ENCODE measurements at places on chromosomes 13 and 19.
A peak's percentile ranks its signal among the peaks of the same experiment; 100 is the strongest.

DNA sequence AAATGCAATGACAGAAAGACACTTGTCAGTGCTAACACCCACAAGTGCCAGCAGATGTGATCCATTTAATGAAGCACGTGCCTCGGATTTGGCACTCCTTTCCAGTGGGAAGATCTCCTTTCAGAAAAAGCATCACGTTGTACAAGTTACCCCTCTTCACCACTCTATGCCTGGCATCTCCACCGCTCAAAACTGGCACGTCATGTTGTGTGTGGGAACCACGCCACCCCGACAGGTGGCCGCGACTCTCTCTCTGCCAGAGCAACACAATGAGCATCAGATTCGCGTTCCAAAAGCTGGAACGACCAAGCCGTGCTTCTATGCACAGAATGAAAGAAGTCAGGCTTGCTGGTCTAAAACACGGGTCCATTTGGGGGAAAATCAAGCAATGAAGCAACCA lies 24.3 kb downstream of the TMTC4 start:
- peak; percentile 97 for DNase-seq

- no peak for DNase-seq
Measured at GRCh38 chr13:30829145-30829832, 76.8 kb upstream of the MEDAG start.

DNA sequence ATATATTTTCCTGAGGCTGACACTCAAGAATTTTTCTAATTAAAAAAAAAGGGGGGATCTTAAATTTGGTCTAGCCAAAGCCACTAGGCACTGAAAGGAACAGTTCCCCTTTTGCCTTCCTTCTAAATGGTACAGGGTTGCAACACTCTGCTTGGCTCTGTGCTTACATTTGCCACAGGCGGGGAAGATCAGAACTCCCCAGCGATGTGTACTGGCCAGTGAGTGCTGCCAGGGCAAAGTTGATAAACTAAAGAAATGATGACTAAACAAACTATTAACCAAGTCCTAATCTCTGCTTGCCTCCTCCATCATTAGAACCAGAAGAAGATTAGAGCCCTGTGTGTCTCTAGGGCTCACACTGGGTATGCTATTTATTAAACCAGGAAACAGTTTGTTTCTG lies 75.3 kb upstream of the SCEL start:
- DNase-seq: no peak

- DNase-seq: no peak
Measured at GRCh38 chr13:40969169-40969901, 49.8 kb downstream of the ELF1 start.

GRCh38 chr19:48646722-48647216 lies 782 bp upstream of the CA11 start:
- DNase-seq: no peak

- DNase-seq: no peak
Measured at GRCh38 chr13:99646866-99647595, 145.8 kb downstream of the TM9SF2 start.

DNA sequence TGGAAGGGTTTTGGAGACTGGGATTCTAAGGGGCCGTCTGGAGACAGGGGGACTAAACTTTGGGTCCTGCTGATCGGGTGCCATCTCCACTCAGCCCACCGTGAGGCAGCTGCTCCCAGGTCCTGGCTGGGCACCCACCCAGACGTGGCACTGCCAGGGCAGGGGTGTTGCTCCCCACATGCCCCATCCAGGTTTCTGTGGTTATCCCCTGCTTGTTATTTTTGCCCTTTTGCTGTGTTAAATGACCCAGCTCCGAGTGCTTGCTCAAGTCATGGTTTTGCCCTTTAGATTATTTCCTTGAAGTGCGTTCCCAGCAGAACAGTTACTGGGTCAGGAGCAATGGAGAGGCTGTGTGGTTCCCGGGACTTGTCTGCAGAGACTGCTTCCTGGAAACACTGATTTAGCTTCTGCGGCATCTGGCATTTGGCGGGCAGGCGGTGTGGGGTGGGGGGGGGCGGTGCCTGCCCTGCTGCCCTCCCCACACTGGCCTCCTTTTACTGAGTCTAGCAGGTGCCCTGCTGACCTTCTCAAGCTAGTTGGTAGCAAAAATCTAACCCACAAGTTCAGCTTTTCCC lies 1.9 kb downstream of the RAB11B start:
- no peak for DNase-seq

- DNase-seq: no peak
Measured at GRCh38 chr13:111919286-111919685, 147.7 kb upstream of the SOX1 start.

DNA sequence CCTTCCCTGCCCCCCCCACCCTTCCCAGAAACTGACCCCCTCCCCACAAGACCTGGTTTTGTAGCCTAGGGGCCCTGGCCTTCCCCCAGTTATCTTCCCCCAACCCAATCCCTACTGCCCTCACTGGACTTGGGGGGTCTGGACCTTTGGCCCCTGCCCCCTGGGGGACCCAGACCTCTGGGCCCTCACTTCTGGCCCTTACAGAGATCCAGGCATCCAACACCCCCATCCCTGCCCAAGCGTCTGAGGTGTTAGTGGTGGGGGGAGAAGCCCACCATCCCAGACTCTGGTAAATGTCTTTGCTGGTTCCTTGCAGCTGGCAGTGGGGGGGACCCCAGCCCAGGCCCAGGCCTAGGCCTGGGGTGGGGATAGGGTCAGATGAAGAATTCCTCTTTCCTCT lies 3.5 kb upstream of the ZNF428 start:
- DNase-seq: no peak

- no peak for DNase-seq
Measured at GRCh38 chr13:77853703-77854102, 64.9 kb downstream of the EDNRB start.

- no peak for DNase-seq
Measured at GRCh38 chr19:28940751-28941500, 272.0 kb downstream of the UQCRFS1 start.

DNA sequence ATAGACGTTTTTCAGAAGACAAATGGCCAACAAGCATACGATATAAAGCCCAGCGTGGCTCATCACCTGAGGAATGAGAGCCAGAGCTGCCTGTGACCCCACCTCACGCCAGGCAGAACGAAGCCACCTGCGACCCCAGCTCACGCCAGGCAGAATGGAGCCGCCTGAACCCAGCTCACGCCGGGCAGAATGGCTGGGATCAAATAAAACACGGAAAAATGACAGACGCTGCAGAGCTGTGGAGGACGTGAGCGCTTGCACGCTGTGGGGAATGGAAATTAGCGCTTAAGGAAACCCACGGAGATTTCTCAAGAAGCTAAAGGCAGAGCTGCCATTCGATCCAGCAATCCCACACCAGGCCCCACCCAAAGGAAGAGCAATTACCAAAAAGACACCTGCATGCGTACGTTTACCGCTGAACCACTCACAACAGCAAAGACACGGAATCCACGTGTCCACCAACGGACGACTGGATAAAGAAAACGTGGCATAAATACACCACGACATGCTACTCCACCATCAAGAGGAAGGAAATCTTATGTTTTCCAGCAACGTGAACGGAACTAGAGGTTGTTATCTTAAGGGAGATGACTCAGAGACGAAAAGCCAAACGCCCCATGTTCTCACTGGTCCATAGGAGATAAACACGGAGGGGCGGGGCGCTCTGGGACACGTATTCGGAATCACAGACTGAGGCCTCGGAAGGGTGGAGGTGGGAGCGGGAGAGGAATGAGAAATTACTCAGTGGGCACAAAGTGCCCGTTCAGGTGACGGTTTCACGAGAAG lies 30.7 kb upstream of the C13orf46 start:
- no peak for DNase-seq

All from NCI-H1092 (cell line).